Osteoblast (primary cell): ENCODE measurements at places on chromosomes 1 and 21. TPM values are rescaled to one million over a fixed set of nuclear protein-coding genes. Genes with fewer than 3 reads are reported as not detected.

- DNase-seq, result no peak
Measured at GRCh38 chr1:231322880-231323530, 14.6 kb downstream of the EXOC8 start.

DNA sequence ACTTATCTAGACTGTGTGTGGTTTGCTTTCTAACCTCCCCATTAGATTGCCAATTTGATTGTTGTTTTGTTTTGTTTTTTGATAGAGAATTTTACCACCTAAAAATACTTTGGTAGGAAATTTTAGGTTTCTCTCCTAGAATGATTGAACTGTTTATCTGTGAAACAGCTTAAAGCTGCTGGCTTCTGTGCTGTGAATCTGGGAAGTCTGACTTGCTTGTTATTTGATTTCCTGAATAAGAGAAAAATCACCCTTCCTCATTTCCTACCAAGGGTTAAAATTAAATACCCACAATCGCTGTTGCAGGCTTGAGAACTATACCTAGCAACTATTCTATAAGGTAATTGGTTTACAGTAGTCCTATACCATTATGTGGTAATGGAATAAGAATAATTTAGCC lies 198.9 kb upstream of the CACYBP start:
- no peak for DNase-seq

DNA sequence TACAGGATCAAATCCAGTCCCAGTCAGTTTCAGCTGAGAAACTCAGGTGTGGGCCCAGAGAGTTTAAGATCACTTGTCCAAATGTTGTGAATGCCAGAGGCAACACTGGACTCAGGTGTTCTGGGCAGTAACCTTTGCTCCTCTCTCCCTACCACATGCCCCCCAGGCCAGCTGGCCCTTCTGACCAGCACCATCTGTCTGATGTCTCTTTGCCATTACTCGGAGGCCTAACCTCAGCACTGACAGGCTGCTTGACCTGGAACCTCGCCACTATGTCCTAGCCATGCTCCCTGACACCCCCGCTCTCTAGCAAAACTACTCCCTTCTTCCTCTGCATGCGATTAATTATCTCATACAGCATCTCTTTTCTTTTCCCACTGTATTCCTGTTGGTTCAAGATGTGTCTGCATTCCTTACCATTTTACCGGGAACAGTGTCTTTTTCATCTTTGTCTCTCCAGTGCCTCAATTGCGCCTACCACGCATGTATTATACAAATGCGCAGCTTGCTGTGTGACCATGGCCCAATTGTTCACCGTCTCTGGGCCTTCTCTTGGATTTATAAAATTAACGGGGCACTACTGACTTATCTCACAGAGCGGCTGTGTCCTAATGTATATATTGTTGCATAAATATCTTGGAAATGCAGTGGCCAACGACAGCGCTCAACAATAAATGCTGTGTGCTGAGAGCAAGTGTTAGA lies 159.5 kb upstream of the IRF2BP2 start:
- DNase-seq, result no peak

GRCh38 chr21:18252256-18252655 lies 7.6 kb downstream of the CHODL start:
- no peak for DNase-seq

DNA sequence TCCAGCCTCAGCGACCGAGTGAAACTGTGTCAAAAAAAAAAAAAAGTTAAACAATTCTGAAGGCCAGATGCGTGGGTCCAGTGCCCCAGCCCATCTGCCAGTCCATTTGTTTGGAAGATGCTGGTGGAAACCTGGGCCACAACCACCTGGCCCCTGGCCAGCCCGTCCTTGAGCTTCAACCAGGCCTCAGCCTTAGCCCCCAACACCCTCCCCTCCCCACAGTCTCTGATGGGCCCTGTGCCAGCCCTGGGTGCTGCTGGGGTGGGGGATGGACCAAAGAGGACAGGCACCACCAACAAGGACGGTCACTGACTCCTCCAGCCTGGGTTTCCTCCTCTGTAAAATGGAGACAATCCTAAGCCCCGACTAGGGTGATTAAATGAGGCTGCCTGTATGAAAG lies 19.6 kb upstream of the PLEKHG5 start:
- peak; percentile 25 for DNase-seq

DNA sequence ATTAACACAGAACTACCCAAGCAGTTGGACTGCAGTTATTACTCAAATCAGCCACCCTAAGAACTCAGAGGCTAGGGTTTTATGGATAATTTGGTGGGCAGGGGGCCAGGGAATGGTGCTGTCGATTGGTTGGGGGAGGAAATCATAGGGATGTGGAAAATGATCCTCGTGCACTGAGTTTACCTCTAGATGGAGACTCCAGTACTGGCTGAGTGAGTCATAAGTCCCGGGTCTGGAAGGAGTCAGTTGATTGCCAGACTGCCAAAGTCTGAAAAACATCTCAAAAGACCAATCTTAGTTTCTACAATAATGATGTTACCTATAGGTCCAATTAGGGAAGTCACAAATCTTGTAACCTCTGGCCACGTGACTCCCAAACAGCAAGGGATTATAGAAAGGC lies 257.5 kb upstream of the PRMT6 start:
- no peak for DNase-seq

GRCh38 chr21:42684109-42684916 lies 30.9 kb downstream of the PDE9A start:
- DNase-seq, result peak; percentile 88

- no peak for DNase-seq
Measured at GRCh38 chr1:41411229-41411628, 50.0 kb downstream of the FOXO6 start.

- DNase-seq, result peak; percentile 93
Measured at GRCh38 chr1:39102537-39103327, 76.6 kb downstream of the NDUFS5 start.

DNA sequence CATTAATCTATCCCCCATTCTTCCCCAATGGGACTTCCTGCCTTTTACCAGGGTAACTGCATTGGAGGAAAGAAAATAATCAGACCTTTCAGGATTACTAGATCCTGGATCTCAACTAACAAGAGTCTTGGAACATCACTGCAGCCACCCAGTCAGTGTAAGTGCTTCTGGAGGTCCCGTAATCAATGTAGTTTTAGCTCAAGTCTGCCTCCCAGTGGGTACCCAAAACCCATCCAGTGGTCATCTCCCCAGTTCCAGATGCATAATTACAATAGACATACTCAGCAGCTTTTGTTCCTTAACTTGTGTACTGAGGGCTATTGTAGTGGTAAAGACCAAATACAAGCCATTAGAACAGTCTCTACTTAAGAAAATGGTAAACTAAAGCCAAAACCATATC lies 319.1 kb downstream of the GPATCH2 start:
- DNase-seq, result no peak

DNA sequence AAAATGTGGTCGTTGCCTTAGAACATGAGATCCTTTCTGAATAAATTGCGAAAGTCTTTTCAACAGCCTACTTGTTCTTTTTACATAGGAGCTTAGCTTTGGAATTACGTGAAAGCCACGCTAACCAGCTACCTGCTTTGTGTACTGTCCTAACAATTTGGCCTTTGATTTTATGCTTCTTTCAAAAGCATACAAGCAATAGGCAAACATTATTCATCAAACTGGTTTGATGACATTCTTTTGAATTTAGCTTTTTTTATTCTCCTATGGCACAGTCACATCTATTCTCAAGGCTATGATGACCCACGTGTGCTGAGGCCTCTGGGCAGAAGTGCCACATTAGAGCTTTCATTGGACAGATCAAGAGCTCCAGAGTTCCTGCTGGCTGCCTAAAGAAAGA lies 178.0 kb upstream of the DPT start:
- no peak for DNase-seq

DNA sequence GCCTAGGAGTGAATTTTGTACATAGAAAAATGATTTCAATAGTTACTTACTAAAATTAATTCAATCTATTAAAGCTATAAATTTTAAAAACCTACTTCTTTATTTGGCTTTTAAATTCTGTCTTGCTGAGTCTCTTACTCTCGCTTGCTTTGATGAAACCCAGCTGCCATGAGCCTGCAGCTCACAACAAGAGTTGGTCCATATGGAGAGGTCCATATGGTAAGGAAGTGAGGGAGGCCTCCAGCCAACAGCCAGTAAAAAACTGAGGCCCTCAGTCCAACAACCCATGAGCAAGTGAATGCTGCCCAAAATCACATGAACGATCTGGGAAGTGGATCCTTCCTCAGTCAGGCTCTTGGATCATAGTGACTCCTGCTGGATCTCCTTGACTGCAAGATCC lies 89.9 kb upstream of the CXADR start:
- DNase-seq, result no peak

DNA sequence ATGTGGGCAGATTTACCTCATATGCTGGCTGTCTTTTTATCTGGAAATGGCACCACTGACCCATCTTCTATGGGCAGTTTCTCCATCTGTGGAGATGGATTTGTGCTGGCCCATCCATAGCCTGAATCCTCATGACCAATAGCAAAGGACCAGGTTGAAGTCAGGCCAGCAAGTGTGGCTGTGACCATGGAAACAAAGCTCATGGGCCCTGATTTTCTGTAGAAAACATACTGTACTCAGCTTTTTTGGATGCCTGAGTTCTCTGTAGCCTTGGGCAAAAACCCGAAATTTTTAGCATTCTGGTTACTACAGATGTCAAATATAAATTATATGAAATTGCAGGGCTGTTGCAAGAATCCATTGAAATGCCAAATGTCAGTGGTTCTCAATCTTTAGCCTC lies 155.0 kb downstream of the PLXNA2 start:
- no peak for DNase-seq

GRCh38 chr1:66503841-66504470 lies 30.0 kb upstream of the SGIP1 start:
- no peak for DNase-seq

DNA sequence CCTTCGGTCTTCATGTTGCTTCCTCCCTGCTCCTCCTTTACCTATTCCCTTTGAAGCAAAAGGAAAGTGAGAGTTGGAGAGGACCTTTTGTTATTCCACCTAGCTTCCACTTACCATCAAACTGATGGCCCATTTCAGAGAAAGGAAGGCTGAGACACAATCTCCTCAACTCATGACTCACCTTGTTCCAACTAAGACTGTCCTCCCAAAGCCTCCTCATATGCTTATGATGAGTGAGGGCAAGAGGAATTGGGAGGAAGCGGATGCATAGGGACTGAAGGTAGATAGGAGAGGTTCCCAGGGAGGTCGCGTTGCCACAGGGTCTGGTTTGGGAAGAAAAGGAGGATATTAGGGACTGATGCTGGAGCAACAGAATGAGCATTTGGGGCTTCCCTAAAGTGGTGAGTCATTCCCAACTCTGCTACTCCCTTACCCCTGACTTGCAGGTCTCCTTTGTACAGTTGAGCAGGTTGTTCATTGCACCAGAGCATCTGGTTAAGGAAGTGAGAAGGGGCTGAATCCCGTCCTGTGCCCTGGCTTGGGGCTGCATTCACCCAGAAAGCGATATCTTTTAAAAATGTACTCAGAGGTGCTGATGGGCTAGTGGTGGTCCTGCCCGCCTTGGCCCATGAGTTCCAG lies 35.0 kb downstream of the LGR6 start:
- no peak for DNase-seq

DNA sequence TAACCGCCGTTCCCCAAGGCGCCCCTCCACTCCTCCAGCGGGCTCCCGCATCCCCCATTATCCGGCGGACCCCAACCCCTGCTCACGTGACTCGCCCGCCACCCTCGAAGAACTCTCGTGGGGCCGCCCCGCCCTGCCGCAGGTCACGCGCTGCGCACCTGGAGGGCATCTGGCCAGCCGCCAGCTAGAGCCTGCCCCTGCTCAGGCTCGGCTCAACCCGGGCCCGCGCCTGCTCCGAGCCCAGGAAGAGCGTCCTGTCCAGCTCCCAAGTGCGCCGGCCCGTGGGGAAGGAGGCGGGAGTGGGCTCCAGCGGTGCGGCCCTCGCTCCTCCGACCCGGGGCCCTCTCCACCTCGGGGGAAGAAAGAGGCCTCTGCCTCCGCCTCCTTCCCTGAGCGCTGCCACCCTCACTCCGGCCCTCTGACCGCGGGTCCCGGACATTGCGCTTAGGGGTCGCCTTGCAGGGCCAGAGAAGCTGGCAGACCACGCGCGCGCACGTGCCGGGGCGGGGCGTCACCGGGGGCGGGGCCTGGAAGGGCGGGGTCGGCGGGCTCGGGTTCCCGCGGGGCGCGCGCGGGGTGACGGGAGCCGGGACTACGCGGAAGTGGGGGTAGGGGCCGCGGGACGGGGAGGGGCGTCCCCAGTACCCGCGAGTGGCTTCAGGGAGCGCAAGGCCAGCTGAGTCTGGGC lies 28.4 kb downstream of the HMGN2 start:
- peak; percentile 96 for DNase-seq

DNA sequence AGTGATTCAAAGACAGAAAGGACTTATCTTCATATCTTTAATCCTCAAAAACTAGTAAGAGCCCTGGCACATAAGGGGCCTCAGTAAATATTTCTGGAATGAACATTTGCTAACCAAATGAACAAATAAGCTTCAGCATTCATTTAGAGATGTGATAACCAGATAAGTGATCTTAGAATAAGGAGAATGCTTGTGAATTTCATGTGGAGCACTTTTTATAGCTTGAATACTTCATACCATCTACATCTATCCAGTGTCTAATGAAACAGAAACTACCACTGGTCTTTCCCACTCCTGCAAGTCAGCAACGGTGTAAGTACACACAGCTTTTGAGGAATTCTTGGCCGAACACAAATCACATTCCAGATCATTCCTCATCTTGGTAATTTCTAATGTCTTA lies 38.5 kb downstream of the EDEM3 start:
- no peak for DNase-seq

- DNase-seq, result peak; percentile 66
Measured at GRCh38 chr1:22824466-22824865, 113.8 kb downstream of the EPHB2 start.

DNA sequence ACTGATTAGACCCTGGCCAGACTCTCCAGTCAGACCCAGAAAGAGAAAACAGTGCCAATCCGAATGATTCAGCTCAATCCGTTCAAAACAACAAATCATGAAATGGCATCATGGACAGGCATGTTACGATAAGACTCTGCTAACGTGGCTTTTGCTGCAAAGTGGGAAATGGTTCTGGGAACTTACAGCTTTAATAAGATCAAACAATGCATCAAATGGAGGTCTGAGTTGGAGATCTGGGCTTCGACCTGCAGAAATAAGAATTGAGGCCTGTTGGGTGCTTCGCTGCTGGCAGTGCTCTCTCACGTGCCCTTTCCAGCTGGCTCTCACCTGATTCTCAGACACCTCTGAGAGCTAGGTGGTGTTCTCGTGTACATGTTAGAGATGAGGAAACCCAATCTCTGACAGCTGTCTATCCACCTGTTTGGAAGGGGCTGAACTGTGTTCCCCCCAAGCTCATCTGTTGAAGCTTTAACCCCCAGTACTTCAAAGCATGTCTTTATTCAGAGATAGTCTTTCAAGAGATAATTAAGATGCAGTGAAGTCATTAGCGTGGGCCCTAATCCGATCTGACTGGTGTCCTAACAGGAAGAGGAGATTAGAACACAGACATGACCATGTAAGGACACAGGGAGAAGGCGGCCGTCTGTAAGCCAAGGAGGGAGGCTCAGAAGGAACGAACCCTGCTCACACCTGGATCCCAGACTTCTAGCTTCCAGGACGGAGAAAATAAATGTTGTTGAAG lies 45.5 kb upstream of the ETS2 start:
- DNase-seq, result no peak

Gene ERICH3
- total RNA-seq, result not detected in 2 replicates

Gene IL20
- not detected in 2 replicates for total RNA-seq

Gene OR6N1
- not detected in 2 replicates for total RNA-seq

Gene RCAN3
- 1.8 and 3.5 TPM in 2 replicates for total RNA-seq

Gene RIMS3
- total RNA-seq, result 3.5 and 6.2 TPM in 2 replicates

Gene BMP8B
- total RNA-seq, result 0.29 and 0.36 TPM in 2 replicates

Gene KIAA1614
- total RNA-seq, result 11.8 and 12.7 TPM in 2 replicates

Gene GJA4
- not detected in 2 replicates for total RNA-seq

Gene DMRTA2
- total RNA-seq, result under 0.01 TPM in 1 of 2 replicates, not detected in the other

Gene RGS5
- 1.8 and 2.1 TPM in 2 replicates for total RNA-seq

Gene S100A2
- total RNA-seq, result 1.8 and 2.1 TPM in 2 replicates
